NCI-H2171 treated with DMSO at 0.1 percent for 48 hours (cell line): ENCODE measurements at places on chromosomes 5 and 9.

GRCh38 chr9:91060520-91061343, 259.1 kb downstream of the SYK start:
- DNase-seq, result no peak

- no peak for DNase-seq
These were observed 147.4 kb upstream of the LRRTM2 start for GRCh38 chr5:139022528-139022927.

DNA sequence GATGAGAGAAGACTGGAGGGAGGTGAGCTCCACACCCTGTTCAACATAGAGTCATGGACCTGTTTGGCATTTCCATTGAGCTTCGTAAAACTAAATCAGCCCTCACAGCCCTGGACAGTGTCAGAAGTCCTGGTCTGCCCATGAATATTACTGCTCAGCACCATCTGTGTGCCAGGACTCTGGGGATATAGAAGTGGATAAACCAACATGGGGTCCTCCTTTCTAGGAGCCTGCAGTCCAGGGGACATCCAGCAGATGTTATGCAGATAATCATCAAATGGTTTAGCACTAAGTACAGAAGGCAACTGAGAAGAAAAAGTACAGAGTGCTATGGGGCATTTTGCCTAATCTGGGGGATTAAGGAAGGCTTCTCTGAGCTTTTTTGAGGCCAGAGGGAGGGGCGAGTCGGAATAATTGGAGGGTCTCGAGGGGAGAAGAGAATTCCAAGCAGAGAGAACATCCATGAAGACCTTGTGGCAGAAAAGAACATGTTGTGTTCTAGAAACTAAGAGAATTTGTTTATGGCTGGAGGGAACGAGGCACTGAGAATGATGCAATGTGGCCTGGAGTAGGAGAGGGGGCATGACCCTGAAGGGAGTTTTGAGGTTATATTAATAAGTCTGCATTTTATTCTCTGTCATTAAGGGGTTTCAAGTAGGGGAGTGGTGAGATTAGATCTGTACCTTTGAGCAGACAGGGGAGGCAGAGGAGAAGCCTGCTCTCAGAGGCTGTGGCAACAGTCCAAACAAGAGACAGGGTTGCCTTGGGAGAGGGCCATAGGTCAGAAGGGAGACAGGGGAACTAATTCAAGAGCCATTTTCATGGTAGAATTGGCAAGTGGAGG, 63.5 kb upstream of the SLC2A8 start:
- DNase-seq, result no peak

- DNase-seq, result no peak
These were observed 82.2 kb upstream of the TLX3 start for GRCh38 chr5:171226864-171227263.

DNA sequence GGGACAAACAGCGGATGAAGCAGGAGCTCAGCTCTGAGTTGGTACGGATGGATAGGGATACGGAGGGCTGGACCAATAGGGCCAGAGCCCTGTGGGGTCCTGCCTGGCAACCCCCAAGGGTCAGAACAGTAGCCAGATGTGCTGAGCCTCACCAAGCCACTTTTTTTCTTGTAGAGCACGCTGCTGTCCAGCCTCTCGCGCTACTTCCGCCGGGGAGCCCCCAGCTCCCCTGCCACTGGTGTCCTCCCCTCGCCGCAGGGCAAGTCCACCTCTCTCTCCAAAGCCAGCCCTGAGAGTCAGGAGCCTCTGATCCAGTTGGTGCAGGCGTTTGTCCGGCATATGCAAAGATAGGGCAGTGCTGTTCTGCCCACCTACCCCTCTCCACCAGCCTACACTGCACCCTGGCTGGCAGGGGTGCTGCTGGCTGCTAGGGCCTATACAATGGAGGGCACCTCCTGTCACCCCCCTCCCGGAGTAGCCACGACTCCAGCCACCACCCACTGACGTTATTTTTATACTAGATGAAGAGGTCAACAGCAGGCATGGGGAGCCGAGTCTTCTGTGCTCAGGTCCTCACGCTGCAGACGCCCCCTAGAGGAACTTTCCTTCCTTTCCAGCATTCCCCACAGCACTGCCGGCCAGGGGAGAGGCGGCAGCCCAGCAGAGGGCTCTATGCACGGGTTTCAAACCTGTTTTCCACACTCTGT, 21.6 kb downstream of the SH3GLB2 start:
- DNase-seq, result peak; percentile 80

- no peak for DNase-seq
These were observed 142.8 kb downstream of the TMEM38B start for GRCh38 chr9:105836936-105837660.

- no peak for DNase-seq
These were observed 2.0 kb upstream of the RALGDS start for GRCh38 chr9:133122935-133123611.

- peak; percentile 29 for DNase-seq
These were observed 153.5 kb downstream of the PRELID2 start for GRCh38 chr5:145681686-145682085.

- no peak for DNase-seq
These were observed 21.1 kb upstream of the SHB start for GRCh38 chr9:38090170-38090569.
